ENCODE measurements at places on chromosomes 7 and 10.

DNA sequence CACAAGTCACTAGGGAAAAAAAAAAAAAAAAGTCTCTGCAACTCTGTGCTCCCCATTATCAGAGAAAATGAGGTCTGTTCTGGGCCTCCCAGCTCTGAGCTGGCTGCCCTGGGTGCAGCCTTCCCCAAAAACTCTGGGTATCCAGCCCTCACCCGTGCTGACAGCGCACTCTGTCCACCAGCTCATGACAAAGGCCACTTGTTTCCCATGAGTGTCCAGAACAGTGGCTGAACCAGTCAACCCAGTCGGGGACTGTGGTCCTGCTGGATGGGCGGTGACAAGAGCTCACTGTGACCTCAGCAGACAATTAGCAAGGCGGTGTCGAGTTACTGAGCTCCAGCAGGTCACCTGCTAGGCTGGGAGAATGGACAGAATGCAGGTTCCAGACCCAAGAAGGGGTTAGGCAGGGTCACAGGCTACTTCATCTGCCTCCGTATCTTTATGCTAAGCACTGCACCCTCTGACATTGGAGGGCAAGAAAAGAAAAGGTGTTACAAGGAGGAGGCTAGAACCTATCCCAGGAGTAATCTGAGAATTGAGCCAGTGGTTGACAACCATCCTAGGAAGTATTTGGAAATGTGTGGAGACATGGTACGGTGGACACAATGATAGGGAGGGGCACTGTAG, 37.2 kb downstream of the DLG5 start:
- DNase-seq: no peak

DNA sequence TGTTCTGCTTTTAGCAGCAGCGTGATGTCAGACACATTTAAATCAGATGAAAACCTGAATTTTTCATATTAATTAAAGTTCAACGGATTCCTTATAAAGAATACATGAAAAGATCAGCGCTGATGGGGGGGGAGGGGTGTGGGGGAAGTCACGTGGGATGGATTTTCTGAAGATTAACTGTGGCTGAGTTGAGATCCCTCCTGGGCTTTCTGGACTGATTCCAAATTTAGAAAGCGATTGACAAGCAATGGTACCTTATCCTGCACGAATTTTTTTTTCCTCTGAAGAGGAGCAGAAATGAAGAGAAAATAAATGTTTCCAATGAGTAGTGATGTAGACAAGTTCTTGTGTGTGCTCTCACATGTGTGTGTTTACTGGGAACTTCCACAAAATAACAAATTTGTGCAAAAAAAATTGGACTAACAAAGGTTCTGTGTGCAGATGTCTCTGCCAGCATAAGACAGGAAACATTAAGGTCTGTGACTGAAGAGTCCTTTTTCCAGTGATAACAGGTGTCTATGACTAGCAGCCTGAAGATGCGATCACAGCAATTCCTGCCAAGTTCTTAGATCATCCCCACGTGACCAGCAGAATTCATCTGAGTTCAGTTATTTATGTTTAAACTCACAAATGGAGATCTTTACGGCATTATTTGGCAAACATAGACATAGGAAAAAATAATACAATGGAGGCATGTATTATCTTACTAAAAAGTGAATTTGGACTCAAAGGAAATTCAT, 585.2 kb upstream of the CELF2 start:
- no peak for DNase-seq

DNA sequence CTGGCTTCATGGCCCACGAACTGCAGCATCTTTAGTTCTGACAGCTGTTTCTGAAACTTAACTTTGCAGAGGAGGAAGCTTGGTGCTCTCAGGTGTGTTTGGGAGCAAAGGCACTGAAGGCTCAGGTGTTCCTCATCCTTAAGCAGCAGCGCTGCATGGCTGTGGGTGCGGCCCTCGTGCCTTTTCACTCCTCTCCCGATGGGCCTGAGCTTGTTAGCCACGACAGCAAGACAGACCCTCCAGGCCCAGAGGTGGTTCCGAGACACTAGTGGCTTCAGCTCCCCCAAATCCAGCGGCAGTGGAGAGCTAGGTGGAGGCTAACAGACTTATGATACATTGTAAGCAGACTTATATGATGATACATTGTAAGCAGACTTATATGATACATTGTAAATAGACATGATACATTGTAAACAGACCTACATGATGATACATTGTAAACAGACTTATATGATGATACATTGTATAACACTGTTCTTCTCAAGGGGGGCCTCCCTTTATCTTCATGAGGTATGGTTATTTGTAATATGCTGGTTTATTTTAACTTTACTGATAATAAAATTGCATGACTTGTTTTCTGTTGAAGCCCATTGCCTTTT, 14.1 kb downstream of the PFKP start:
- DNase-seq: no peak

- DNase-seq: no peak
Observed at GRCh38 chr7:141402277-141402996, 148.8 kb upstream of the AGK start.

DNA sequence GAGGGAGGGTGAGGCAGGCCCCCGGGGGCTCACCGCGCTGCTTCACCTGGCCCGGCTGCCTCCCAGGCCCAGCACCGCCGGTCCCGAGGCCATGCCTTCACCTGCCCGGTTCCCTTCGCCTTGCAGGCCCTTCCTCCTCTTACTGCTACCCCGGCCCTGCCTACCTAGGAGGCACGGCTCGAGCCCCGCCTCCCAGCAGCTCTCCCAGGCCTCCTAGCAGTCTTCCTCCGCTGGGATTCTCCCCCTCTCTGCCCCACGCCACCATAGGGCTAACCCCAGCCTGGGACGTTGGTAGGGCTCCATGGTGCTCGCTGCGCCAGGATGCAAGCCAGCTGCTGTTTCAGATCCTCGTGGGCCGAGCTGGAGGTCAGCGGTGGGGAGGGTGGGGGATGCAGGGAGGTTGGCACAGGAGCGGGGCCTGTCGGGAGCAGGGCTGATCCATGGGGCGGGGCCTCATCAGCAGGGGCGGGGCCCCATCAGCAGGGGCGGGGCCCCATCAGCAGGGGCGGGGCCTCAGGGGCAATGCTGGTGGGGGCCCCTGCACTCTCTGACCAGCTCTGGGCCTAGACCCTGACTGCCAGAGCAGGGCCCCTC, 63.3 kb downstream of the RASGEF1A start:
- DNase-seq: no peak

DNA sequence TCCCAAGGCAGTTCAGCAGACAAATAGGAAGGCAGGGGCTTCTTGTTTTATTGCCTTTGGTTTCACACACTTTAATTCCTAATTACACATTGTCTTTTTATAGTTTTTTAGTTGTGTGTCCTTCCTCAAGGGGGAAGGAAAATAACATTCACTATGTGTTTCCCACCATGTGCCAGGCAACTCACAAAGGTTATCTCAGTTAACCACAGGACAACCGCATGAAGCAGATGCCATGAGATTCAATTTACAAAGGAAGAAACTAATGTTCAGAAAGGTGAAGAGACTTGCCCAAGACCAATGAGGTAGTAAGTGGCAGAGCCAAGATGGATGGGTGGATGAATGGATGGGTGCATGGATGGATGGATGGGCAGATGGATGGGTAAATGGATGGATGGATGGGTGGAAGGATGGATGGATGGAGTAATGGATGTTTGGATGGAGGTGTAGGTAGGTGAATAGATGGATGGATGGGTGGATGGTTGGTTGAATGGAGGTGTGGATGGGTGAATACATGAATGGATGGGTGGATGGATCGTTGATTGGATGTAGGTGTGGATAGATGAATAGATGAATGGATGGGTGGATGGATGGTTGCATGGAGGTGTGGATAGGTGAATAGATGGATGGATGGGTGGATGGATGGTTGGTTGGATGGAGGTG, 77.9 kb downstream of the ARHGAP22 start:
- no peak for DNase-seq

GRCh38 chr7:140391634-140392033, 6.7 kb downstream of the SLC37A3 start:
- no peak for DNase-seq

DNA sequence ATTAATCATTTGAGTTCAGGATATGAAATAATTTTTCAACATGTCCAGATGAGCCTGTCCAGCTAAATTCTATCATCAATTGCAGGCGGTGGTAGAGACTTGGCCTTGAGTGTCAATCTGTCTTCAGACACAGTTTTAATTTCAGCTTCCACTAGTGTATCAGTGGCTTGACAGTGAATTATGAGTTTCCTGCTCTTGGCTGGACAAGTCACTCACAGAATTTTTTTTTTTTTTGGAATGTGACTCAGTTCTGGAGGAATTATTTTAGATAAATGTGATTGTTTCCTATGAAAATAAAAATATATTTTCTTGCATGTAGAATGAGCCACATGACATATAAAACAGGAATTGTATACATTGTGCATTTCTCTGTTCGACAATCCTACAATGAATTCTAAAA, 319.9 kb upstream of the AKR1E2 start:
- no peak for DNase-seq

DNA sequence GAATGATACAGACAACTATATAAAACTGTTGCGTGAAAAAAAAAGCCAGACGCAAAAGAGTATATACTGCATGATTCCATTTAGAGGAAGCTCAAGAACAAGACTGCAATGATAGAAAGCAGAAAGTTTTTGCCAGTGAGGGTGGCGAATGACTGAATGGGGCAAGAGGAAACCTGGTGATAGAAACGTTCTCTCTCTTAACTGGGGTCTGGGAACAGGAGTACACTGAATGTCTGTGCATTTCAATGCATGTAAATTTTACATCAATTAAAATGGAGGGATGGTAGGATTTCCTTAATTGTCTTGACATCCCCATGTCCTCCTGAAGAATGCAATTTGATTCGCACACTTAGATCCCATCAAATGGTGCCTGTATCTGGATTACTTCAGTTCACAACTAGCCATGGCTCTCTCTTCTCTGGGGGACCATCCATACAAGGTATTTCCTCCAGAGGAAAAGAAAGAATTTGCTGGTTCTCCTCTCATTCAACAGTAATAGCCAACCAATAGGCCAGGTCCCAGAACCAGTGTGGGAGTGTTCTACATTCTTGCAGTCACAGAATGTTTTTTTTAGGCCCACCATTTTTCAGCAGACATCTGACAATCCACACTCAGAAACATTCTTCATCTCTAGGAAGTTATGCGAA, 221.0 kb upstream of the KLF14 start:
- DNase-seq: no peak

GRCh38 chr7:152085131-152085530, 59.7 kb downstream of the GALNT11 start:
- DNase-seq: no peak

DNA sequence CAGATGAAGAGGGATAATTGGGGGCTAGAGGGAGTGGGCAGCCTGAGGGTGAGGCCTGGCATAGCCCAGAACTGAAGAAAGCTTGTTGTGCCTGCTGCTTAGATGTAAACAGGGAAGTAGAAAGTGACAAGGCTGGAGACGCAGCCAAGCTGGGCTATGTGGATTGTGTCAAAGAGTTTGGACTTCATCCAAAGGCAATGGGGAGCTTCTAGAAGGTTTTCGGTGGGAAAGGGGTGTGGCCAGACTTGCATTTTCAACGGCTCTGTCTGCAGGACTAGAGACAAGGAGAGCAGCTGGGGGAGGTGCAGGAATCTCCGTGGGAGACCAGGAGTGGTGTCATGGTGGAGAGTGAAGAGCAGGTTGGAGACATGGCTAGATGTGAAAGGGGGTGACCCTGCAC, 48.8 kb downstream of the GOLGA7B start:
- DNase-seq: no peak

GRCh38 chr7:131583430-131583829, 27.0 kb upstream of the PODXL start:
- DNase-seq: no peak

GRCh38 chr10:6492896-6493295, 87.2 kb downstream of the PRKCQ start:
- no peak for DNase-seq

- DNase-seq: no peak
Observed at GRCh38 chr7:44376429-44377133, 51.2 kb upstream of the CAMK2B start.

GRCh38 chr10:102834143-102834542, 3.1 kb downstream of the CYP17A1 start:
- DNase-seq: no peak

DNA sequence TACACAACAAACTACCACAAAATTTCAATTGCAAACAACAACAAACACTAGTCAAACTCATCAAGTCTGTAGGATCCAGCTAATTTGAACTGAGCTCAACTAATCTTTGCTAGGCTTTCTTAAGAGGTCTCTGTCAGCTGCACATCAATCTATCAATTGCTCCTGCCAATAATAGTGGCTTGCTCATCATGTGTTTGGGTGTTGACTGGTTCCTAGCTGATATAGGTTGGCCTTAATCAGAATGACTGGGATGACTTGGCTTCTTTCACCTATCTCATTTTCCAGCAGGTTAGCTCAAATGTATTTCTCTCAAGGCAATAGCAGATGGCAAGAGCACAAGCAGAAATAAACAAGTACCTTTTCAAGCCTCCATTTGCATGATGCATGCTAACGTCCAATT, 370.3 kb upstream of the NFE2L3 start:
- no peak for DNase-seq

DNA sequence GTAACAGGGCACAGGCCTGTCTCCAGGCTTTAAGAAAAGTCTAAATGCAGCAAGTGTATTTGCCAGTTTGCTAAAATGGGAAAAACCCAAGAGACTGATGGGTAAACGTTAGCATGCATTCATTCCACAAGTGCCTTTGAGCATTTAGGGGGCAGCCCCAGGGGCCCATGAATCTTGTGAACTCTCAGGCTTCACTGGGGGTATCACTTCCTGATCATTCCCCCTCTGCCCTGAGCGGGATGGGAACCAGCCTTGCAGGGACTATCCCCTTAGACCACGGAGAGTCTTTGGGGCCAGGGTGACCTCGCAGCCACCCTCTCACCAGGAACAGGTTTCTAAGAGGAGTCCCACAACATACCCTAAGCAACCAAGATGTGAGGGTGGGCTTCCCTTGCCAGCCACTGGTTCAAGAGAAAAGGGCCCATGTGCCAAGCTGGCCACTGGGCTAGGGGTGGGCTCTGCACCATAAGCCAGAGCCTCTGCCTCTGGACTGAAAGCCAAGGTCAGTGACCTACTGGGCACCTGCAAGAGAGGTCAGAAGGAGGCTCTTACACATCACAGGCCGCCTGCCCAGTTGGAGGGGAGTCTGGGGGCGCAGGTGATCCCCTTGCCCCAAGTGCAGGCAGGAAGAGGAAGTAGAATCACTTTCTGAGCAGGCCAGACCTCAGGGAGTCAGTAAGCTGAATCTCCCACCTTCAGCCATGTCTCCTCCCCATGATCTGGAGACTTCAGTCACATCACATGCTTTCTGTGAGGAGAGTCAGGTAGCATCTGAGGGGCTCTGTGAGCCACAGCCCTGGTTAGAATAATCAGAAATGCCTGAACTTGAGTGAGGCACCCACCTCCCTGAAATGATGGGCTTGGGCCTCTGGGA, 75.0 kb downstream of the C10orf105 start:
- no peak for DNase-seq

GRCh38 chr10:72736828-72737220, 44.9 kb downstream of the MCU start:
- no peak for DNase-seq

Measured in NCI-H1436 (cell line).